ENCODE measurements at places on chromosomes 4 and X.

GRCh38 chrX:55754861-55755294 lies 37.3 kb downstream of the RRAGB start:
- DNase-seq = no peak

GRCh38 chrX:95628796-95629195 lies 1055.8 kb upstream of the DIAPH2 start:
- no peak for DNase-seq

GRCh38 chr4:47065051-47065481 lies 33.7 kb downstream of the GABRB1 start:
- DNase-seq = no peak

GRCh38 chr4:17561195-17561909 lies 15.6 kb upstream of the LAP3 start:
- no peak for DNase-seq

DNA sequence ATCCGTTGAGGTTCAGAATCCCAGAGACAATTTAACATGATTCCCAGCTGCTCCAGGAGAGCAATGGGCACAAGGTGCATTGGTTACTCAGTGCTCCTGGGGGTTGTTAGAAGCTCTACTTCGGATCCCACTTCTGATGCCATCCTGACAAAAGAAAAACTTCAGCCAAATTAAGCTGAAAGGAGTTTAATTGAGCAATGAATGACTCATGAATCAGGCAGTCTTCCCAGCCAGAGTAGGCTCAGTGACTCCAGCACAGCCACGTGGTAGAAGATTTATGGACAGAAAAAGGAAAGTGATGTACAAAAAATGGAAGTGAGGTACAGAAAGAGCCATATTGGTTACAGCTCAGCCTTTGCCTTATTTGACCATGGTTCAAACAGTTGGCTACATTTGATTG lies 95.7 kb downstream of the PWWP3B start:
- DNase-seq = no peak

GRCh38 chr4:82171531-82172155 lies 202.1 kb downstream of the HNRNPD start:
- DNase-seq = no peak

GRCh38 chrX:43225626-43226328 lies 430.3 kb upstream of the MAOA start:
- DNase-seq = no peak
